ENCODE measurements at places on chromosomes 13 and 19.
A peak's percentile ranks its signal among the peaks of the same experiment; 100 is the strongest.

DNA sequence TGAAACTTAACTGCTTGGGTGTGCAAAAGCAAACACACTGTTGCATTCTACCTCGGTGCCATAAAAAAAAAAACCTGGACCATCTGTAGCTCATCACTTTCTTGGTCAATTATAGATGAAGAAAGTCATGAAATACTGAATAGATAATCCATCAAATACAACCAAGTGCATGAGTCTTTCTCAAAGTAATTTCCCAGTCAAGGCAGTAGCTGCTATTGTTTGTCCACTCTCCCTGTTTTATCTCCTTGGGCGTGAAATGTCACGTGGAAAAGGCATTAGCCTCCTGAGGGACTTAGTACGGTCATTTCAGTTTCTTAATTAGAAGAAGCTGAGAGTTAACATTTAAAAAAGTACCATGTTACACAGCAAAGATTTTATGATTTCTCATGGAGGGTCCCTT, 1697.9 kb downstream of the PCDH9 start:
- no peak for DNase-seq

DNA sequence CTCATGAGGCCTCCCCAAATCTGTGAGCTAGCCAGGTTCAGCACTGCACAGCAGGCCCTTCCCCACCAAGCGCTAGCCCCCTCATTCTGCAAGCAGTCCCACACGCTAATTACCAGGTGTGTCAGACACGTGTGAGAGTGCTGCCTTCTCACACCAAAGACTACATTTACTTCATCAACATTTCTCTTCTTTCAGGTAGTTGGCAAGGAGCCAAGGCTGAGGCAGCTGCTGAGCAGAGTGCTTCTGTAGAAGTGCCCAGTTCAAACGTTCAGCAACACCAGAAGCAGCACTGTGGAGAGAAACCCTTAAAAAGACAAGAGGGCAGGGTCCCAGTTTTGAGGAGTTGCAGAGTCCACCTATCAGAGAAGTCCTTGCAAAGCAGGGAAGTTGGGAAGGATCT, 6.4 kb downstream of the ZNF773 start:
- DNase-seq: no peak

- DNase-seq: no peak
These were observed 88.4 kb upstream of the DOCK9 start for GRCh38 chr13:99066219-99066618.

GRCh38 chr19:43310221-43310620, 40.9 kb upstream of the PSG9 start:
- DNase-seq: no peak

DNA sequence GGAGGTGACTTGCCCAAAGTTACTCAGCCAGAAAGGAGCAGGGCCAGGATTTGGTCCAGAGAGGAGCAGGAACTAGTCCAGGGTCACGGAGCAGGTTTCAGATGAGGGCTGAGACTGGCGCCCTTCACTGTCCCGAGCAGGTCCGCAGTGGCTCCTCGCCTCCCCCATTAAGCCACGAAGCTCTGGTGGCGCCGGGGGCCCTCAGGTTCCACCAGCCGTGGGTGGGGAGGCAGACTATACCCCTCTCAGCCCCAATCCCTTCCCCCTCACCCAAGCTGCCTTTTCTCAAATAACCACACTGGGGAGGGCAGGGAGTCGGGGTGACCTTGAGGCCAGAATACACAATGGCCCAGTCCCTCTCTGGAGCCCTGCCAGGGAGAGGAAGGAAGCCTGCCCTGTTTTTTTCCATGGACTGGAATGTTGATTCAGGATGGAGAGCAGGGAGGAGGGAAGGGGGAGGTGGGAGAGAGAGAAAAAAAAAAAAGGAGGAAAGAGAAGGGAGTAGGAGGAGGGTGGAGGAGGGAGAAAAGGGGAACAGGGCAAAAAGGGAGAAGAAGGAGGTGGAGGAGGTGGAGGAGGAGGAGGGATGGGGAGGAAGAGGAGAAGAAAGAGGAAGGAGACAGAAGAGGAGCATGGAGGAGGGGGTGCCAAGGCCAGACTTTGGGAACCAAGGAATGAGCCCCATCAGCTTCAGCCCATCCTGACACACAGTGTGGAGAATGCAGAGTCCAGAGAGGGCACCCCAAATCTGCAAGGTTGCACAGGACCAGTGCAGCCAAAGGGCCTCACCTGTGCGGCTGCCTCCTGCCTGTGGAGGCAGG, 19.7 kb downstream of the CEACAM16 start:
- DNase-seq: no peak

GRCh38 chr19:17553256-17553655, 2.2 kb upstream of the COLGALT1 start:
- no peak for DNase-seq

DNA sequence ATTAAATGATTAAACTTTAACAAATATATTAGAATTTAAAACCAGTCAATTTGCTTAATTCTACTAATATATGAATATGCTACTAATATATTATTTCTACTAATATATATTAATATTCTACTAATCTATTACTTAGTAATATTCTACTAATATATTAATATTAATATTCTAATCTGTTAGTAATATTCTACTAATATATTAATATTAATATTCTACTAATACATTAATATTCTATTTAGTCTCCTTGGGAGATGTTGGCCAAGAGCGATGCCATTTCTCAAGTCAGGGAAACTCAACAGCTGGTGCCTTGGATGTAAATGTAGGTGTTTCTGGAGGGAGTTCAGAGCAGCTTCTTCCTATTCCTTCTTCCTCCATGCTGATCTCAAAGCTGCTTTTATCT, 259.2 kb upstream of the TMTC4 start:
- DNase-seq: no peak

DNA sequence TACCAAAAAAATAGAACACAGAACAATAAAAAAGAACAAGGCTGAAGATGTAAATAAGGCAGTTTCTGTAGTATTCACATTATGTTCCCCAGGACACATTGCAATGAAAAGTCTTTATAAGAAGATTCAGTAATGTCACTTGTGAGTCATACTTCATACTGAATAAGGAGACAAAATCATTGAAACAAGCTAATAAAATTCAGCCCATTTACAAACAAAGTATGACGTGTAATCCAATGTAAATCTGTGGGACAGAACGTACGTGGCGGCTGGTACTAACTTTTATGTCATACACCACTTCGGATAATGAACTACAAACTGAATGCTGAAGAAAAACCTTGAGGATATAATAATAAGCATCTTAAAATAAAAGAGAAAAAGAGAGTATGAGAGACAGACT, 512.8 kb upstream of the MIR17HG start:
- no peak for DNase-seq

GRCh38 chr13:34108410-34108809, 290.5 kb downstream of the RFC3 start:
- no peak for DNase-seq

GRCh38 chr13:80340651-80341100, 250 bp downstream of the SPRY2 start:
- DNase-seq: peak; percentile 74

DNA sequence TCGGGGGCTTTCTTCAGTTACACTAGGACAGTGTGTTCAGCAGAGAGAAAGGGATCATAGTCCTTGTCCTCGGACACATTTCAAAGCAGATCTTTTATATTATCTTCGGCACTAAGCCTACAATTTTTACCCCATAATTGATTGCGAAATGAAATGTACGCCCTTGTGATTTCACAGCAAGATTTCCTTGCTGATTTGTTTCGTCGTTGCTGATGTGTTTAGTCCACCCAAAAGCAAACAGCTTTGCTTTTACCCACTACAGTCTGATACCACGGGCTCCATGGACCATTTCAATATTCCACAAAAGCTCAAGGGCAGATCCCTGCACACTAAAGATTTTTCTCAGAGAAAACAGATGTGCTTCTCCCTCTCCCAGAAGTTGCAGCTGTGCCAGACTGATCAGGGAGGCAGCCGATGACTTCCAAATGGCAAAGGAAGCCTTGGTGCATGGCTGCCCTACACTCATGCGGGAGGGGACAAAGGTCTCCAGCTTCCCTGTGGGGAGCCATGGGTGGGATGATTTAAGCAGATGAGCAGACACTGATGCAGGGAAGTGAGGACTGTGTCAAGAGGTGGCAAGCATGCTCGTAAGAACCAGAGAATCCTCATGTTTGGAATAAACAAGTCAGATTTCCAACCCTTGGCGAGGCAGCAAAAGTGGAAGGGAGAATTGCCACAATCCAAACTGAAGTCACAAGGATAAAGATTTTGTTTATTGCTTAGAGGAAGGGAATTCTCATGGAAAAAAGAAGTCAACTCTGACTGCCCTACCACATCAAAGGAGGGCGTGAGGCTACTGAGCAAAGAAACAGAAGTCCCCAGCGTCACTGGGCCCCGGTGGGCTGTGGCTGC, 81.1 kb downstream of the STK24 start:
- DNase-seq: no peak

DNA sequence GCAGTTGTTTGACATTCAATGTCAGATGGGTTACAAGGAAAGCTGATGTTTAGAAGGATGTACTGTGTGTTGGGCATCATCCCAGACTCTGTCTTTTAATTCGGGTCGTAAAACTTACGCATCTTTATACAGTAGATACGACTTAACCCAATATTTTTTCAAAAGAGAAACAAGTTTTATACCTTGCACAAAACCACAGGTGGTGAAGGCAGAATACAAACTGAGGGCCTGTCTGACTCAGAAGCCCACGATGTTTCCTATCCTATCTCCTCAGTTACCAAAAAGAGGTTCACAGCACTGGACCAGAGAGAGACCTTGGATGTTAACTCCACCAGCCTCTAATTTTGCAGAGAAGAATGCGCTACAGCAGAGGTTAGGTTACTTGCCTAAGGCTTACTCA, 477.0 kb downstream of the FOXO1 start:
- no peak for DNase-seq

DNA sequence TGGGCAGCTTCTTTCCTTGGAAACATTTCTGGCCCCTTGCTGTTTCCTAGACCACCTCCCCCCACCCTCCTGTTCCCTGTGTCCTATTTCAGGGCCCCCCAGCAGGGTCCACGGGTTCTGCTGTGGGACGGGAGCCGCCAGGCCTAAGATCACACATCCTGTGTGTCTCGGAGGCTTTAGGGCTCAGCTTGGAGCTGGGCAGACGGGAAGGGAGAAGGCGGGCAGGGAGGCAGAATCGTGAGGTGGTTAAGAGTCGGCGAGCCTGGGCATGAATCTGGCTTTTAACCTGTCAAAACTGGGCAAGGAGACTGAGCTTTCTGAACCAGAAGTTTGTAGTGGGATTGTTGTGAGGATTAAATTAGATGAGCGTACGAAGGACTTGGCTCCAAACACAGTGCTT, 4.8 kb downstream of the KCNC3 start:
- no peak for DNase-seq

DNA sequence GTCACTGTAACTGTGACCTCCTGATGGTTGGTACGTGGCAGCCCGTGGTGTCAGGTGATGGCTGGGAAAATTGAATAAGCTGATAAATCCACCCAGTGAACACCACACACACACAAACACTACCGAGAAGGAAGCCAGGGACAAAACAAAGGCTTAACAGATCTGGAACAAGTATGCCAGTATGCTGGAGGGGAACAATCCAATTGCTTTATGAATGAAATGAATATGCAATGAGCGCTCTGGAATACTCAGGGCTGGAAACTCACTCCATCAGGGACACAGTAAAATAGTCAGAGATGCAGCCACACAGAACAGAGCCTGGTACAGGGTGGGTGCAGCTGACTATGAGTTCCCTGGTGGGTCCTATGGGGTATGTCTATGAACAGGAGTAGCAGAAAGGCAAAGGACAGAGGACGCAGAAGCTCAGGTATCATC, 16.7 kb downstream of the TMTC4 start:
- no peak for DNase-seq

- DNase-seq: no peak
These were observed 121.9 kb downstream of the DLEU7 start for GRCh38 chr13:50721672-50721992.

- DNase-seq: no peak
These were observed 5.9 kb downstream of the GAMT start for GRCh38 chr19:1395194-1396018.

Data from hematopoietic multipotent progenitor cell treated with erythropoietin and hydrocortisone succinate and interleukin-3 and kit ligand, for 6 days (in vitro differentiated cells).